ENCODE measurements at places on chromosomes 3 and 15.
A peak's percentile ranks its signal among the peaks of the same experiment; 100 is the strongest.

- peak; percentile 42 for DNase-seq
Measured at GRCh38 chr3:173395412-173396181, 1.9 kb upstream of the NLGN1 start.

GRCh38 chr3:36900474-36901443 is 44.1 kb downstream of the TRANK1 start:
- DNase-seq, result no peak

DNA sequence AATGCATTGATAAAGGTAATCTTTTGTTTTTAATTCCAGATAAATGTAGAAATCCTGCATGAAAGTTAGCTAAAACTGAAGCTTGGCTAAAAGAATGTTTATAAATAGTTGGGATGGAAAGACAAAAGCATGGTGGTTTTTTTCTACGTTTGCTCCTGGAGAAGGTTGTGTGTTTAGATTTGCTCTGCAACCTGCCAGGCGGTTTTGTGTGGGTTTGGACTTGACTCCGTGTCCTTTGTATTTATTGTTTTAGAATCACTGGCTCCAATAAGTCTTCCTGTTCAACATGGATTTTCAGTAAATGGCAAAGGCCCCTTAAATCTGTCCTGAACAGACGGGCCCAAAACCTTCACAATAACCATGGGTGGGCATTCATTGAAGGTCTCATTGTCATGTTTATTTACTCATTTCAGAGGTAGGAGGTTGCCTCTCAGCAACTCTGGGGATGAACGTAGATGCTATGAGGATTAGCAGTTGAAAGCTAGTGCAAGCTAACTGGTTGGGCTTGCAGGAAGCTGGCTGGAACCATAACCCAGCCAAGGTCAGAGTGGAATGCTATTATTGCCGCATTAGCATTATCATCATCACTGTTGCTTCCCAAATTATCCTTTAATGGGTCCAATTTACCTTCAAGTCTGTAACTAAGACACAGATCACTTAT is 60.6 kb upstream of the ADAMTS9 start:
- no peak for DNase-seq

DNA sequence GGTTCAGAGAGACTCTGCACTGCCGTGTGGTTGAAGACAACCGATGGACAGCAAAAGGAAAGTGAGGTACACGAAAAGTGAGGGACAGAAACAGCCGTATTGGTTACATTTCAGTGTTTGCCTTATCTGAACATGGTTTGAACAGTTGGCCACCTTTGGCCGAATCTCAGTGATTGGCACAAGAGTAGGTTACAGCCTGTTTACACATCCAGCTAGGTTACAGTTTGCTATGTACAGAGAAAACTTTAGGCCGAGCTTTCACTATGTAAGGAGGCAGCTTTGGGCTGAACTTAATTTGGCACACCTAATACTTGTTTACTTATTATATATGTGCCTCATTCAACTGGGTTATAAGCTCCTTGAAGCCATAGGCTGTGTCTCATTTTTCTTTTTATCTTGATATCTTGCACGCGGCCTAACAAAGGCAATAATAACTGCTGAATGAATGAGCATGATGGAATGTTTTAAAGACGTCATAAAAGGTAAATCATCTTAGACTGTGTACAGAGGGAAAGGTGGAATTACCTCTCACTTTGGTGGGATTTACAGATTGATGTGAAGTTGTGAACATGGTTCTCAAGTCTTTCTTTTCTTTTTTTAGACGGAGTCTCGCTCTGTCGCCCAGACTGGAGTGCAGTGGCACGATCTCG is 17.2 kb upstream of the GREM1 start:
- DNase-seq, result no peak

GRCh38 chr3:98779541-98780335 is 16.6 kb downstream of the ST3GAL6 start:
- no peak for DNase-seq

- no peak for DNase-seq
Measured at GRCh38 chr15:76495487-76495886, 158.9 kb downstream of the ISL2 start.

DNA sequence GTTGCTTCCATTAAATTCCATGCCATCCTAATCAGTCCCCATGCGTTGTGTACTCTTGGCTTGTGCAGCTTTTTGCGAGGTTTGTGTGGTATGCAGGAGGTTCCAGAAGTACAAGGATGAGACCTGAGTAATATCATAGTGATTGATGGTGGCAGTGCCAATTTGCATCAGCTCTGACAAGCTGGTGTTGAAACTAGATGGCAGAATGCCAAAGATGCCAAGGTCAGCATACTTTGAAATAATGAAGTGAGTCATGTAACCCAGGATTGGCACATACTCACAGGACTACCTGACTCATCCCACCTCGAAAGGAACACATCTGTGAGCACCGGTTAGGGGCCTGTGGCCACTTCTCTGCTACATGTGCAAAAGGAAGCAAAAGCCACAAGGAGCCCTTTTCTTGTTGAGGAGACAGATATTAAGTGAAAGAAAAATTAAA is 14.3 kb downstream of the KAT2B start:
- peak; percentile 59 for DNase-seq

GRCh38 chr3:104040896-104041295 is 1325.8 kb upstream of the ALCAM start:
- no peak for DNase-seq

- DNase-seq, result no peak
Measured at GRCh38 chr3:5485427-5485826, 297.9 kb downstream of the EDEM1 start.

- no peak for DNase-seq
Measured at GRCh38 chr3:4907643-4908432, 71.4 kb upstream of the BHLHE40 start.

GRCh38 chr15:25019434-25019833 is 64.6 kb downstream of the SNRPN start:
- DNase-seq, result no peak

GRCh38 chr3:156161172-156161571 is 40.8 kb downstream of the KCNAB1 start:
- DNase-seq, result no peak

DNA sequence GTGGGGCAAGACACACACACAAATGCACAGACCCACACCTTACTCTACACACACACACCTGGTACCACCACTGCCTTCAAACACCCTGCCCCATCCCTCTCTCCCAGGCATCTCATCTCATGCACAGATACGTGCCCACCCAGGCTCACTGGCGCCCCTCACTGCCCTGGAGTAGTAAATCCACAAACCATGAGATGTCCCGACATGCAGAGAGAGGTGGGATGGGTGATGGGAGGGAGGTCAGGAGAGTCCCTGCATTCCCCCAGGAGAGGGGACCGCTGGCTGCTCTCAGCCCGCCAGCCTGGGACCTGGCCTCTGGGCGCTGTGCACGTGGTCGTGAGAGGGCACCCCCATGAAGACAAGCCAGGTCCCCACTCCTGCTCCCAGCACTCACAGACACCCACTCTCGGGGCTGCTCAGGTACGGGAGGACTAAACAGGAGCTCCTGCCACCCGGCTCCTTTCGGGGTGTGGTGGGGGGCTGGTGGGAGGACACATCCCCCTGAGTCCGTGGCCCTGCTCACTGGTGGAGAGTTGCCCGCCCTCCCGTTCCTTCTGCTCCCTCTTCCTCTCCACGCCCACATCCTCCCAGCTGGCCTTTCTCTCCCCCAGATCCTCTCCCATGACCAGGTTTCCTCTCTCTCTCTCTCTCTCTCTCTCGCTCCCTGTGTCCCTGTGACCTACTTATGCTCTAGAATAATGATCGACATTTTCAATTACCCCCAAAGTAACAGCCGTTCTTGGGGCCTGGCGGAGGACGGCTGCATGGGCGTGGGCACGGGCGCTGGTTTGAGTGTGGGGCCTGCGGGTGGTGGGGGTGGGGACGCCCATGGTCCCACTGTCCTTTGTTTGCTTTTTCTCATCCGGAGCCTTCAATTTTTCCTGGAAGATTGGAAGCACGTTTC is 18.9 kb upstream of the CSPG4 start:
- DNase-seq, result no peak

DNA sequence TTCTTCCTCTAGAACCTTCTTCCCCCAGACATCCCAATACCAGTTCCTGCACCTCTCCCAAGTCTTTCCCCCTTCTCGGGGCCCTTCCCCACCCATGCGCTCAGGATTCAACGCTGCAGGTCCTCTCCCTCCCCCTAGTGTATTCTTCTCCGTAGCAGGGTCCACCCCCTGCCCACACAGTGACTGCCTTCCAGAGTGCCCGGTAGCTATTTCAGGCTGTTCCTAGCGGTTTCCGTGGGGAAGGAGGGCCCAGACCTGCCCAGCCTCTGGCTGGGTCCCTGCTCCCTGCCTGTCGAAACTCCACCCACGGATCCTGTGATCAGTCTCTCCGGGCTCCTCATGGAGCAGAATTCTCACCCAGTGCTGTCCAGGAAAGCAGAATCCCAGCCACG is 45.2 kb upstream of the SEC61A1 start:
- no peak for DNase-seq

DNA sequence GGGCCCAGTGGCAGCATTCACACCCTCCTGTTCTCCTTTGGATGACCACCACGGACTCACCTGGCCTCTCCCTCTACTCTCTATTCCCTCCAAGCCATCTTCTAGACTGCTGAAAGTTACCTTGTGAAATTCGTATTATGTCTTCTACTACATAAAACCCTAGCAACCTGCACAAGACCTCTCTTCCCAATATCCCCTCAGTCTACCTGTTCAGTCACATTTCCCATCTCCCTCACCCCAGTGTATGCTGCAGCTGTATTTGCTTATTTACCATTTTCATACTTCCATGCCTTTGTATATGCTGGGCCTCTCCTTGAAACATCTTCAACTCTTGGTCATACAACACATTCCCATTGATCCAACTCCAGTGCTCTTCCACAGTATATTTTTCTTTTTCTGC is 35.3 kb downstream of the DET1 start:
- DNase-seq, result no peak

DNA sequence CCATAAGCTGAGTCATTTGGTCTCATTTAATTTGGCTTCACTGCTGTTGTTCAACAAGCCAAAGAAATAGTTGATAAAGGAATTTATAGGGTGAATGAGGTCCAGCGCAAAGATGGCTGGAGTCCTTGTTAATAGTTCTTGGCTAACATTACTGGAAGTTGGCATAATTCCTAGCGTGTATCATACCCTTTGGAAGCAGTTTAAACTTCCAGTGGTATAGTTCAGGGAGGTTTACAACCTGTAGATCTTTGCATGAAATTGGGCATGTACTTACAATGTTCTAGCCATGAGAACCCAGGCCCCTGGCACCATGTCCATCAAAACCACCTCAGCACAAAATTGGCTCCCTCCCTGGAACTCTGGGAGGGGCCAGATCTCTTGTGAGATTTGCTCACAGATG is 380.8 kb downstream of the LRTM1 start:
- DNase-seq, result no peak

- DNase-seq, result no peak
Measured at GRCh38 chr15:29324746-29325145, 55.1 kb upstream of the NSMCE3 start.

DNA sequence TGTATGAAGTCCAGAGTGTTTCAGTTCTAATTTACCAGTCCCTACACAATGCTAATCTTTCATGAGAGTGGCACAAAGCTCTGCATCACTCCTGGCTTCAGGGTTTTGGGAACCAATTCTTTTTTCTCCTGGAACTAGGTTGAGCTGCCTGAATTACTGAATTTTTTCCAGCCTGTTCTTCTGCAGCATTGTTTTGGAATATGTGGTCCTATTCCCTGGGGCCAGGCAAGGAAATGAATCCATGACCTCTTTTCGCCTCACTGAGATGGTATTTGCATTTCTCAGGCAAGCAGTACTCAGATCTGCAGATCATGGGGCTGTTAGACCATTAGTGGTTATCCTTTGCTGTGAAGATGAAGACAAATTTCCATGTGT is 25.6 kb upstream of the GPR171 start:
- DNase-seq, result no peak

- DNase-seq, result no peak
Measured at GRCh38 chr3:48285675-48286074, 44.8 kb downstream of the ZNF589 start.

- DNase-seq, result peak; percentile 49
Measured at GRCh38 chr3:51942603-51943450, 664 bp downstream of the PARP3 start.

GRCh38 chr3:29481249-29481648 is 200.4 kb downstream of the RBMS3 start:
- no peak for DNase-seq

DNA sequence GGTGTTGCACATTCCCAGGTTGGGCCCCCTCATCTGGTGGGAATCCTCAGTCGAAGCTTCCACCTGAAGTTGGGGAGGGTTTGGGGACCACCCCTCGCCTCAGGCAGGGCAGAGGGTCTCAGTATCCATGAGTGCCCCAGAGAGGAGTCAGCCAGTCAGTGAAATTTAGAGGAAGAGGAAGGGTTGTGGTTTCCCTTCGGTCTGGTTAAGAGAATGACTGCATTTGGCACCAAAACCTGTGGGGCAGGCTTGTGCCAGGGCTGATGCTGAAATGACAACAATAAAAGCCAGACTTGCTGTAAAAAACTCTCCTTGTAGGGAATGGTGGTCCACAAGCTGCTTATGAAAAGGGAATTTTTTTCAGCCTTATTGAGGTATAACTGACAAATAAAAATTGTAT is 22.6 kb downstream of the LMCD1 start:
- no peak for DNase-seq

DNA sequence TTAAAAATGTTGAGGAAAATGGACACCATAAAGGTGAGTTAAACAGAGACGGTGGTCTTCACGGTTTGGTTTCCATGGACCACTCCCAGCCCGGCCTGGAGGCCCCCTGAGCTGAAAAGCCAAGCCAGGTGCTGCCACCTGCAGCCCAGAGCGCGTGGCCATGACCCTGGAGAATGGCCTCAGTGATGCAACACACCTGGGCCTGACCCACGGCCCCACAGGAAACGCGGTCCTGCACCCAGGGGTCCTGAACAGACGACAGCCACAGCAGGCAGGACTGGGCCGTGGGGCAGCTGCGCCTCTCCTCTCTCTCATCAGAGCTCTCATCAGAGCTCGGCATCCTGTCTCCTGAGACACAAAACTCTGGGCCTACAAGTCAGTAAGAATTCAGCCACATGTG is 64.1 kb downstream of the NIPA2 start:
- DNase-seq, result no peak

GRCh38 chr15:63063164-63063756 is 20.7 kb downstream of the TPM1 start:
- no peak for DNase-seq

GRCh38 chr3:60013241-60013640 is 963.4 kb upstream of the CFAP20DC start:
- DNase-seq, result no peak

Measured in activated T-cell treated with anti-CD3 and anti-CD28 coated beads for 48 hours (primary cell).